Hematopoietic multipotent progenitor cell (in vitro differentiated cells): ENCODE measurements at places on chromosomes 16 and 17.

DNA sequence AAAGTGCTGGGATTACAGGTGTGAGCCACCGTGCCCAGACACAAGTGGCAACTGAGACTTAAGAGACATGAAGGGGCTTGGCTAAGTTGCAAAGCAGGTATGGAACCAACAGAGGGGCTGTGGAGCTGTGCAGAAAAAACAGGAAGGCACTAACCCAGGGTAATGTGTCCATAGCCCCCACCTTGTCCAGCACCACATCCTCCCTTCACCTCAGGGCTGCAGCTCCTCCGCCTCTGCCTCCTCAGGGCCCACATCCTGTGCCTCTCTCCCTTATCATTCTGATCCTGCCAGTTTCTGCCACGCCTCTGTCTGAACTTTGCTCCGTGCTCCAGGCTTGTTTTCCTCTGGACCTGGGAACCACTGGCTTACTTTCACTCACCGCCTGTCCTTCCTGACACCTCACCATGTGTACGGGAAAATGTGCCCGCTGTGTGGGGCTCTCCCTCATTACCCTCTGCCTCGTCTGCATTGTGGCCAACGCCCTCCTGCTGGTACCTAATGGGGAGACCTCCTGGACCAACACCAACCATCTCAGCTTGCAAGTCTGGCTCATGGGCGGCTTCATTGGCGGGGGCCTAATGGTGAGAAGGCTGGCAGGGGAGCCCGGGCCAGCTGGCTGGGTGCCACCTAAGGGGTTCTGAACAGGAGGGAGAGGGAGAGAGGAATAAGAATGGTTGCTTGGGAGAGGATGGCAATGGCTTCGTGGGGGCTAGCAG lies at the start of gene TM4SF5:
Gene TM4SF5 (plus strand): TSS at position 368 of the 716 bp plus-strand sequence. CDS start 37 bp downstream, at position 405.
- no peak for DNase-seq

DNA sequence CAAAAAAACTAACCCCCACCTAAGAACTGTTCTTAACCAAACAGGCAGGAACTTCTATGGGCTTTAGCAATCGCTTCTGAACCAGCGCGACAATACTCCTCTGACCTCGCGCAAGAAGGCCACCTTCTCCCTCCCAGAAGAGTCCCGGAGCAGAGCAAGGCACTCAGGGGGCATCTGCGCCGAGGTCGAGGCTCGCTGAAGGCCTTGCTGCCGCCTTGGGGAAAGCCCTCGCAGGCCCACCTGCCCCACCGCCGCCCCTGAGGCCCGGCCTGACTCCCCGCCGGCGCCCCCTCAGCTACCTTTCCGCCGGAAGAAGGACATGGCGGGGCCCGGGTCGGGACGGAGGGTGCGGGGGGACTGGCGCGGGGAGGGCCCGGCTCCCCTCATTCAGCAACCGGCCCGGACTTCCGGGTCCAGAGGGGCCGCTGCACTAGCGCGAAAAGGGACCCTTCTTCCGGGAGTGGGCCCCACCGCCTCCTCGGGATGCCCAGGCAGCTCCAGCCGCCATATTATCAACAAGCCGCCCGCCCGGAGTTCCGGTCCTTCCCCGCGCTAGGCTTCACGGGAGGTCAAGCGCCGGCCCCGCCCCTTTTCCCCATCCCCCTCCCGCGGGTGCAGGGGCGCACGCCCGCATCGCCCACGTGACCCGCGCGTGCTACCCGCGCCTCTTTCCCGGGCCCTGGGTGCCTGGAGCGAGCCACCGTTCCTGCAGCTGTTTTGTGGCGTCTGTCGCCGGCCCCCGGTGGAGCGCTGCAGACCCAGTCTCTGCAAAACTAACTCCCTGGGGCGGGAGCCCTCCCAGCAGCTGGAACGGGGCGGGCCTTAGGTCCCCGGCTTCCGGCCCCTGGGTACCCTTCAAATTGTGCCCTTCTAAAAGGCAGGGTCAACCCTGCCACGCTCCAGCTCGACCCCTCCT lies at the start of gene AKAP10:
Gene AKAP10 (minus strand): TSS at position 536 of the 916 bp plus-strand sequence. CDS start 149 bp downstream, at position 387.
- peak; percentile 92 for DNase-seq

GRCh38 chr17:72913142-72913682 lies 179.3 kb downstream of the SLC39A11 start:
- no peak for DNase-seq

GRCh38 chr17:66494023-66494803 lies 191.8 kb downstream of the PRKCA start:
- no peak for DNase-seq

DNA sequence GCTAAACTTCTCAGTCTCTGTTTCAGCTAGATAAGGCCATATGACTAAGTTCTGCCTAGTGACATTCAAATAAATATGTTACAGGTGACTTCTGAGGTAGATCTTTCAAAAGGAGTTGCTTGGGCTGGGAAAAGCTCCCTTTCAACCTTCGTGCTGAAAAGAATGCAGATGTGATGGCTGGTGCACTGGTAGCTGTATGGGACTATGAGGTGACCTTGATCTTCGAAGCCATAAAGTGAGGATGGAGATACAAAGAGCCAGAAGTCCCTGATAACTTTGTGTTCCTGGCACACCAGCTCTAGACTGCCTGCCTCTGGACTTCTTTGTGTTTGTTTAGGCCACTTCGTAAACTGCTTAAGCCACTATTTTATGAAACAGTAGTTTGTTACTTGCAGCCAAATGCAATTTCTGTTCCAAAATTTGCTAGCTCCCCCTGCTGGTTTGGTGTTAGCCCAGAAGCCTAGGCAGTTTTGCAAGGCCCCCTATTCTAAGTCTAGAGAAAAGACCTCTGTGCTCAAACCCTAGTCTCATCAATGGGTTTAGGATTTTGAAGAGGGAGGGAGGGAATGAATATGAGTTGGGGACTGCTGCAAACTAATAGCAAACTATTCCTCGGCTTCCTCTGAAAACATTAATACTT lies 23.3 kb upstream of the ERCC4 start:
- no peak for DNase-seq

DNA sequence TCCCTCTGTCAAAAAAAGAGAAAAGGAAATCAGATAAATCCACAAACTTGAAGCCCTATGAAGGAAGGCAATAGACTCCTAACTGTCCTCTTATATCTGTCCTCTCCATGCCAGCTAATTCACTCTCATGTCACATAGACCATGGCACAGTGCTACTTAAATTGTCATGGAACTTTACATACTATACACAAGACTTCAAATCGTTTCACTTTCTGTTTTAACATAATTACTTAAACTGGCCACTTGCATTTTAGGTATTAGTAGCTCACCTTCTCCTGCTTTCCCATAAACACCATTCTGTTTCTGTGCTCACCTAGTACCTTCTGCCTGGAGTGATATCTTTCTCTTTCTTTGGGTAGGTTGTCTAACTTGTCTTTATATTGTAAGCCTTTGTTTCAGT lies 816.7 kb upstream of the KIF2B start:
- DNase-seq, result no peak

DNA sequence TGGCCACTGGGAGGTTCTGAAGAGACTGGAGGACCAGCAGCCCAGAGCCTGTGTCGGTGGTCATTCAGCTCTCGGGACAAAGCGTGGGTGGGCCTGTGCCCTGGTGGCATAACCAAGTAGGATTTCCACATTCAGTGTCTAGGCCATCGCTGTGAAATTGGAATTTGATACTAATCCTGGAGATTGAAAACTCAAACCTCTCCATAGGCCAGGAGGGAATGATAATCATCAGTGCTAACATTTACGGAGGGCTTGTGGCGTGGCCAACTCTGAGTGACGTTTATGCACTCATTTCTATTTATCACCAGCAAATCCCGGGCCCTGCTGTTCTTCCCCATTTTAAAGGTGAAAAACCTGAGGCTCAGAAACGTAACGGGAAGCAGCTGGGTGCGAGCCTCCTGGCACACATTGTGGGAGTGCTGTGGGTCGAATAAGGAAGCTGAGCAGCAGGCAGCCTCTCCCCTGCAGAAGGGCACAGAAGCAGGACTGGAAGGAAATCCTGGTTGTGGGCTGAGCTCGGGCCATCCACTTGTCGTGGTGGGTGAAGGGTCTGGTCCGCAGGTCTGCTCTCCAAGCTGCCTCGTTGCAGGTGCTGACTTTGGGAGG lies 33.1 kb downstream of the RAI1 start:
- DNase-seq, result no peak
